Sciatic nerve (tissue), 2 donors: ENCODE measurements at places on chromosomes 16 and 17.

DNA sequence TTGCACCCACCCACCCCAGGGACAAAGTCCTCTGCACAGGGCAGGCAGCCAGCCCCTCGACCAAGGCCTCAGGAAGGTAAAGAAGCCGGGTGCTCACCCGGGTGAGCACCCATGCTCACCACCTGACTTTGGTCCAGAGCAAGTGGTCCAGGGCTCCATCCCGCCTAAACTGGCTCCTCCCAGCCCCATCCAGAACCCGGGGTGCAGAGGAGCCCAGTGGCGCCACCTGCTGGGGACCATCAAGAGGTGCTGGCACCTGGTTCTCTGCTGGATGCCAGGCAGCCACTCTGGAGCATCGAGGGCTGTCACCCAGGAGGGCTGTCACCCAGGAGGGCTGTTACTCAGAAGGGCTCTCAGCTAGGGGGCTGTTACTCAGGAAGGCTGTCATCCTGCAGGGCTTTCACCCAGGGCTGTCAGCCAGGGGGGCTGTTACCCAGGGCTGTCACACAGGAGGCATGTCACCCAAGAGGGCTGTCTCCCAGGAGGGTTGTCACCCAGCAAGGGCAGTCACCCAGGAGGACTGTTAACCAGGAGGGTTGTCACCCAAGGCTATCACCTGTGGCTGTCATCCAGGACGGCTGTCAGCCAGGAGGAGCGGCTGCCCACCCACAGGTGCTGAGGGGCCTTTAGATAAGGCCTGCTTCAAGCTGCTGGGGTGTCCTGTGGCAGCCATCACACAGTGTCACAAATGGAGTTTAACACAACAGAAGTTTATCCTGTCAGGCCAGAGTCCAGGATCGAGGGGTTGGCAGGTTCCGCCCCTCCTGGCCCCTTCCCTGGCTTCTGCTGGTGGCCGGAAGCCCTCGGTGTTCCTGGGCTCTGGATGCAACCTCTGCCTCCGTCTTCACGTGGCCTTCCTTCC lies 98.5 kb downstream of the TNFRSF13B start:
- DNase-seq: no peak

GRCh38 chr17:39011907-39012468 lies 44.8 kb upstream of the FBXO47 start:
- no peak for DNase-seq

GRCh38 chr17:3828151-3828851 lies 17.7 kb downstream of the NCBP3 start:
- DNase-seq: no peak

GRCh38 chr17:69853541-69854224 lies 221.3 kb upstream of the KCNJ16 start:
- no peak for DNase-seq

- DNase-seq: no peak
These were observed 83.1 kb upstream of the IRX6 start for GRCh38 chr16:55240888-55241287.

DNA sequence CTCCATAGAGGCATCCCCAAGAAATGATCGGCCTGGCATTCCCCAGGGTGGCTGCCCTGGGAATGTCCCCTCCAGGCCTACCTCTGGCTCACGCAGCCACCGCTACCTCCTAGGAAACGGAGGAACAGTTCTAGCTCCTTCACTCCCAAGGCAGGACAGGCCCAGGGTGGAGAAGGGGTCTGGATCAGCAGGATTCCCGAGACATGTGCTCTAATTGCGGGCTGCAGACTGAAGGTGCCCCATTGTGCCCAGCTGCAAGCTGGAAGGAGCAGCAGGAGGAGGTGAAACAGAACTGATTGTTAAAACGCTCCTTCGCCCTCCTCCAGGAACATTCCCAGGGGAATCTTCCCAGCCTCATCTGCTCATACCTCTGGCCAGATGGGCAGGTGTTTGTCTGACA lies 40.8 kb downstream of the SCNN1G start:
- DNase-seq: no peak

DNA sequence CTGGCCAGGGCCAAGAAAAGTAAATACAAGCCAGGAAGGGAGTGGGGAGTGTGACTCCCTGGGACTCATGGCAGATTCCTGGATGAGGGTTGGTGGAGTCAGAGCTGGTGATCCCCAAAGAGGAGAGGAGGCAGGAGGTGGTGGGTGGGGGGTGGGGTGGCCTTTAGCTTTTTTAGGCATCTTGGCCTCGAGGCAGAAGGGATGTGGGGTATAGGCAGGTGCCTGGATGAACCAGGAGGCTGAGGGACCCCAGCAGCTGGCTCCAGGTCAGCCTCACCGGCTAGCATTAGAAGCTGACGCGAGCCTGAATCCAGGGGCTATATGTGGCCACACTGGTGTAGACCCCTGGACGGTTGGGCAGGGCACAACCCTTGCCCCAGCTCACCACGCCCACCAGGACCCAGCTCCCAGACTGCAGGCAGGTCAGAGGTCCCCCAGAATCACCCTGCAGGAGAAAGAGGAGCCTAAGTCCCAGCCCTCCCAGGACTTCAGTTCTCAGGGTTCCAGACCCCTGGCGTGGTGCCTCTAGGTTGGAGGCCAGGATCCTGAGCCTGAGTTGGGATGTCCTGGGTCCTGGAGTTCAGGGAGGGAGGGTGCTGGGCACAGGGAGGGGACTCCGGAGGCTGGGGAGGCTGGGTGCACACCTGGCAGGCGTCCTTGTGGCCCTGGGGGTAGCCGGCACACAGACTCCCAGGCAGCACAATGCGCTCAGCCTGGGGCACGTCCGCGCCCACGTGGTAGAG lies 2.8 kb downstream of the PRSS33 start:
- DNase-seq: peak; percentile 51

- DNase-seq: no peak
These were observed 26.3 kb downstream of the ACTG1 start for GRCh38 chr17:81486199-81486810.

GRCh38 chr17:83099570-83100181 lies 20.3 kb downstream of the METRNL start:
- DNase-seq: peak; percentile 81

DNA sequence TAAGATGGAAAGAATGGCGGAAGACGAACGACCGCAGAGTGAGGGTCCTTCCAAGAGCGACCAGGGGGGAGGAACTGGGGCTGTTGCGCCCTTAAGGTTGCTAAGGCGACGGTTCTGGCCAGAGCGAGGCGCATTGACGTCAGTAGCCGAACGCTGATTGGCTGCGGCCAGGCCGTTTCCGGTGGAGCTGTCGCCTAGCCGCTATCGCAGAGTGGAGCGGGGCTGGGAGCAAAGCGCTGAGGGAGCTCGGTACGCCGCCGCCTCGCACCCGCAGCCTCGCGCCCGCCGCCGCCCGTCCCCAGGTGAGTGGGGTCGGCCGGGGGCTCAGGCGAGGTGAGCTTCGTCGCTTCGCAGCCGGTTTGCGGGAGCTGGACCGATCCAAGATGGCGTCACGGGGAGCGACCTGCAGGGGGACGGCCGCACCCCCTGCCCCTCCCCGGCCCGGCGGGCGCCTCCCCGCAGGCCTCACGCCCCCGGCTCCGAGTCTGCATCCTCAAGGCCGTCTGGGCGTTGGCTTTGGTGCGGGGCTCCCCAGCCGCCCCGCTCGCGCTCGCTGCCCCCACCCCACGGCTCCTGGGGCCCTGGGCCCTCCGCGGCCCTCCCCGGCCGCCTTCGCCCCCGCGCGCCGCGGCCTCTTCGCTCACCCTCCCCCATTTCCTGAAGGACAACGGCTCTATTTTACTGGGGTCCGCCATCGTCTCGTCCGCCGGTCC lies at the start of gene PRKAR1A:
PRKAR1A (plus strand) TSS at position 184 of the 713 bp plus-strand sequence. CDS start 2,970 bp downstream, outside the sequence.
- DNase-seq: peak; percentile 98

DNA sequence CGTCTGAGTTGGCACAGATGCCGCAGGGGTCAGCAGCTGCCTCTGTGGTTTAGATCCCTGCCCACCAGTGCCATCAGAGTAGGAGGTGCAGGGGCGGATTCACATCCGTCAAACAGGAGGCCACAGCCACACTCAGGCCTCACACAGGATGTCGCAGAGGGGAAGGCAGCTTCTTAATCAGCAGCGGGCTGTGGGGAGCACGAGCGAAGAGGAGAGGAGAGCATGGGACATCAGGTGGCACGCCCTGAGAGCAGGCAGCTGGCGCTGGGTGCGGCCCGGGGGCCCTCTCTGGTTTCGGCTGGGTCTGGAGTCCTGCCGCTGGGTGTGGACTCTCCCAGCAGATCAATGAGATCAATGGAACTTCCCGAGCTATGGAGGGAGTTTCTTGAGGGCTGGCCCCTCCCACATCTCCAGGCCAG lies 9.6 kb downstream of the LLGL2 start:
- no peak for DNase-seq

DNA sequence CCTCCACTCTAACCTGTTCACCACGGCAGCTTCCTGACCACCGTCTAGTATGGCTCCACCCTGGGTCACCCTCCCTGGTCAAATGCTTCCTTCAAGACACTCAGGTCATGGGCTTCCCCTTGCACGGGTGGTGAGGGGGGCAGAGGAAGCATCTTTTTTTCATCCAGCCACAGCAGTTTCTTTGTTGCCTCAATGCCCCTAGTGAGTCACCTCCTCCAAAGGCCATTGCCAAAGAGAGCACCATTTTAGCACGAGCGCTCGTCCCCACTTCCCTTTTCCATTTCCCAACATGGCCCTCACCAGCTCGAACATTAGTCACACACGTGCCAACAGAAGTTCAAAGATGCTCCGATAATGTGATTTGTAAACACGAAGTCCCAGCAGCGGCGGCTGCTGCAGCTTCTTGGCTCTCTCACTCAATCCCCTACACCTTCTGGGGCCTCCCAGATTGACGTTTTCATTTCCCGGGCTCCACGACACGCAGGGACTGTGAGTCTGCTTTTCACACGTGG lies 134.6 kb downstream of the GAS7 start:
- DNase-seq: no peak

DNA sequence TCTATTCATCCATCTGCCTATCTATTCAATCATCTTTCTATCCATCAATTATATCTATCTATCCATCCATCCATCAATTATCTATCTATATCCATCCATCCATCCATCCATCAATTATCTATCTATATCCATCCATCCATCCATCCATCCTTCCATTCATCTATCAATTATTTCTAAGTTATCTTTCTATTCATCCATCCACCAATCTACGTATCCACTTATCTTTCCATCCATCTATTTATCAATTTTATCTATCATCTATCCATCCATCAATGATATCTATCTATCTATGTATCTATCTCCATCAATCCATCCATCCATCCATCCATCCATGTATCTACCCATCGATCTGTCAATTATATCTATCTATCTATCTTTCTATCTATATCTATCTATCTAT lies 158.4 kb upstream of the ZKSCAN2 start:
- no peak for DNase-seq

DNA sequence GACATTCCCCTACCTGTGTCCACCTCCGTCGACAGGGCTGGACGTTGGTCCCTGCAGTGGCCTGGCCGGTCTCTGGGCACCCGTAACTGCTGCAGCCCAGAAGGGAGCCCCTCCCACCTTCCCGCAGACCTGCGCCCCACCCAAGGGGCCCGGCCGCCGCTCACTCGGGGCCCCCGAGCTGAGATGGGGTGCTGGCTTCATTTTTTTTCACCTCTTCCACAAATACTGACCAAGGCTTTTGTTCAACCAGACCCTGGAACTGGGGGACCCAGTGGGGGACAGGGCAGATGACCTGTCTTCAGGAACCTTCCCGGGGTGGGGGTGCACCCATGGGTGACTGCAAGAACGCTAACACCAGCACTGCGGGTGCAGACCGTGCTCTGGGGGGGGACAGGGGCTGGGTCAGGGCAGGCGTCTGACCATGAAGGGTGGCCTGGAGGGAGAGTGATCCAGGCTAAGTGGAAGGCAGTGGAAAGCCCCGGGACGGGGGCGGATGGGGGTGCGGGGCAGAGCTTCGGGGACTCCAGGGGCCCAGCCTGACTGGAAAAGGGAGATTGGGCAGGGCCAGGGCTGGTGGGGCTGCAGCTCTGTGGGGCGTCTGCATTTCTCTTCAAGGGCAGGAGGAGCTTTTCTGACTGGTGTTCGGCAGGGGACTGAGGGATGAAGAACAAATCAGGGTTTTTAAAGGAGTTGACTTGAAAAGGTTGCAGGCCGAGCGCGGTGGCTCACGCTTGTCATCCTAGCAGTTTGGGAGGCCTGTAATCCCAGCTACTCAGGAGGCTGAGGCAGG lies 42.3 kb downstream of the SLC7A5 start:
- DNase-seq: no peak

DNA sequence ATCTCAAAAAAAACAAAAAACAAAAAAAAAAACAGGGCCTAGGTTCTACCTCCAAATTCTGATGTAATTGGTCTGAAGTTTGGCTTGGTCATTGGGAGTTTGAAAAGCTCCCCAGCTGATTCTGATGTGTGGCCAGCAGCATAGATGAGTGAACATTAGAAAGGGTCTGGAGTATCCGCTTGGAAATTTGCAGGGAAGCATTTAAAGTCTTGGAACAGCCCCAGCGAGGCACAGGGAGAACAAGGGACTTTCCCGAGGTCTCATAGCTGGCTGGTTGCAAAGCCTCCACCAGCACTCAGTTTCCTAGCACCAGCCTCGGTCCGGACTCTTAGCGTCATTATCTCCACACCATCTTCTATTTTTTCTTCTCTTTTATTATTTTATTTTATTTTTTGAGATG lies 70.8 kb downstream of the RAB11FIP4 start:
- DNase-seq: no peak

DNA sequence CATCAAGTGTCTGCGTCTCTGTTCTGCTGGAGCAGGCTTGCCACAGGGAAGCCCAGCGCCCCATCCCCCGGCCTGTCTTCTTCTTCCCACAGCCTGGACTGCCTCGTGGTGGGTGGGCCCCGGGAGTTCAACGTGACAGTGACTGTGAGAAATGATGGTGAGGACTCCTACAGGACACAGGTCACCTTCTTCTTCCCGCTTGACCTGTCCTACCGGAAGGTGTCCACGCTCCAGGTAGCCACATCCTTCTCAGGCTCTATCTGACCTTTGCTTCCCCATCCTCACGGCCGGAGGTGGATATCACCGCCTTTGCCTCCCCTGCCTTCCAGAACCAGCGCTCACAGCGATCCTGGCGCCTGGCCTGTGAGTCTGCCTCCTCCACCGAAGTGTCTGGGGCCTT lies 29.8 kb upstream of the ITGAX start:
- DNase-seq: no peak

DNA sequence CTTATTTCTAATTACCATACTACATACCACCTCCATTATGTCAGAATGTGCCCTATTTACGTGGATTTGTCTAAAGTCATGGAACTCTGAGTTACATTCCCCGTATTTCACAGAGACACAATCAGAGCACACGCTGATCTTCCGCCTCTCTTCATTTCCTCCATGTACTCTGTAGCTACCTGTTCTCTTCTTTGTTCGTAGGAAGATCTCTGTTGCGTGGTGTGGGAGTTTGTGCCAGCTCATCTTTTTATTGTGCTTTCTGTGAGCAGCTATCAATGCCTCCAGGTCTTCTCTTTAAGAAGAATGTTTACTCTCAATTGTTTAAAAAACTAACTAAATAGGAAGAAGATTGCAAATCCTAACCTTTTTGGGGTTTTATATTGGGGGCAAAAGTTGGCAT lies 26.9 kb downstream of the NLRC5 start:
- DNase-seq: no peak

DNA sequence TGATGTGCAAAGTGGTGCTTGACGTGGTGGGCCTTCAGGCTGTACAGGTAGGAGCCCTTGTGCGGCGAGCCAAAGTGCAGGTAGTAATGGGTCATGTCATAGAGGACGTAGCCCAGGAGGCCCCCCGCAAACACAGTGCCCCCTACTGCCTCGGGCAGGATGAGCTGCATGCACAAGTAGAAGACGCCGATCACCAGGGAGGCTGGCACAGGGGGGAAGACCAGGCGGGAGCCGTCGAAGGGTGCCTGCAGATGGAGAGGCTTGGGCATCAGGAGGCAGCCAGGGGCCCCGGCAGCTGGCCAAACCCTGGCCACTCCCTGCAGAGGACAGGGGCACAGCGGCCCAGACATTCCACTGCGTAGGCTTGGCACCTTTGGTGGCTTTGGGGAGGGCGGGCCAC lies 15.7 kb upstream of the MLKL start:
- DNase-seq: no peak
